ENCODE measurements at places on chromosomes 16 and 17.
A peak's percentile ranks its signal among the peaks of the same experiment; 100 is the strongest.

GRCh38 chr17:73952480-73953205 lies 250.8 kb upstream of the RPL38 start:
- no peak for DNase-seq

DNA sequence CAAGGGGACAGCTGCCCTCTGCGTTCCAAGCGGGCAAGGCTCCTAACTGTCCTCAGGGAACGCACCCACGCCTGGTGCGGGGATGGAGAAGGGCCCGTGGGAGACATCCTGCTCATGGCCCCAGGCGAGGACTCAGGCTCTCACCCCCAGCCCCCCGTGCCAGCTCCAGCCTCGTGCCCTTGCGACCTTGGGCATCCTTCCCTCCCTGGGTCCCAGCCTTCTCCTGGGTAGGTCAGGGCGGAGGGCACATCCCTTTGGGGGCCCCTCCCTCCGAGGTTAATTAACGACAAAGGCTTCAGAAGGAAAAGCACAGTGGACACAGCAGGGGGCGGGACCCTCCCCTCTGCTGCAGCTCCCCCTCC lies 3.0 kb downstream of the PGAP6 start:
- no peak for DNase-seq

DNA sequence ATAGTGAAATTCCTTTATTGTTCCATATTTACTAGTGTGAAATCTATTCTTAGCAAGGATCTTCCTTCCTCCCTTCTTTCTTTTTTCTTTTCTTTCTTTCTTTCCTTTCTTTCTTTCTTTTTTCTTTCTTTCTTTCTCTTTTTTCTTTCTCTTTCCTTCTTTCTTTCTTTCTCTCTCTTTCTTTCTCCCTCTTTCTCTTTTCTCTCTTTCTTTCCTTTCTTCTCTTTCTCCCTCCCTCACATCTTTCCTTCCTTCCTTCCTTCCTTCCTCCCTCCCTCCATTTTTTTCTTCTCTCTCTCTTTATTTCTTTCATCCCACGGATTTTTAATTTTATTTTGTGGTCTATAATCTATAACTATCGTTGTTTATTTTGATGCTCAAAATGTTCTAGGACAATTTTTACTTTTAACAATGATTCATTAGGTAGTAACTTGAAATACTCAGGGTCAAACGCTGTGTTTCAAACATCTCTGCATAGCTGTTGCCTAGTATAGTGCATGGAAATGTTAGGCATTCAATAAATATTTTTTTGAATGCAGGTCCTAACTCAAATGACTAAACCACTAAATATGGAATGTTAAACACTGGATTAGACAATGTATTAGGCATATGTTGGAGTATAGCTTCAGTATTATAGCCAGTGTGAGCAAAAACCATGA lies 178.3 kb downstream of the MAP2K6 start:
- DNase-seq = peak; percentile 62

DNA sequence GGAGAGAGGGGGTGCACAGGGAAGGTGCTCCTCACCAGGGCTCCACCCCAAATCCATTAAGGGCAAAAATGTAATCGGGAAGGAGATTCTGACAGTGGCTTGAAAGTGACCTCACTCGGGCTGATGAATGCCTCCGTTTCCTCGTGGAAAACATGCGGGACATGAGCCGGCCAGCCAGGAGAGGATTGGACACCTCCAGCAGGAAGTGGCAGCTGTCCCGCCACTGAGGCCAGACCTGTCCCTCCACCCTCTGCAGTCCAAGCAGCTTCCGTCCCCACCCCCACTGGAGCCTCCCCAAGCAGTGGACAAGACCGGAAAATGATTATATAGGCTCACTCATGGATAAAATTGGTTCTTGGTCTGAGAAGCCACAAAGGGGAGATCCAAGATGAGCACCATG lies 82.1 kb upstream of the CCL1 start:
- DNase-seq = no peak

DNA sequence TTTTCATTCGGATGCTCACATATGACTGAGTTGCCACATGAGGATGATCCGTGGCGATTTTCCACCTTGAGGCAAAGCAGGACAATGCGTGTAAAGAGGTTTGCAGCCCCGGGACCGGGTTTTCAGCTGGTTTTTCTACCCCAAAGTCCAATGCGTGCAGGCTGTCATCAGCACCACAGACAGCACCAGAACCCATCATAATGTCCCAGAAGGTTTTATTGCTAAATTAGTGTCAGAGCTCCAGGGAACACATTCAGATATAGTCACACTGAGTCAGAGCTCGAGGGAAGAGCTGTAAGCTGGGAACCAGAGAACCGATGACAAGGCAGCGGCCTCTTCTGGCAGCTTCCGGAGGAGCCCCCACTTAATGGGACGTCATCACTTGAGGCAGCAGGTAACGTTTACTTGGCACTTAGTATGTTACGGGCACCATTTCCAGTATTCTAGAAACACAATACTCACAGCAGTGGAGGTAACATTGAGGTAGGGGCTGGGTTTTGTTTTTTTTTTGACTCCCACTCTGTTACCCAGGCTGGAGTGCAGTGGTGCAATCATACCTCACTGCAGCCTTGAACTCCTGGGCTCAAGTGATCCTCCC lies 8.9 kb upstream of the NAGPA start:
- peak; percentile 41 for DNase-seq

- no peak for DNase-seq
These were observed 205.4 kb downstream of the CCDC182 start for GRCh38 chr17:57539529-57540301.

GRCh38 chr17:40025991-40026815 lies 11.0 kb downstream of the CSF3 start:
- DNase-seq = no peak

GRCh38 chr16:24007391-24007790 lies 171.6 kb downstream of the PRKCB start:
- no peak for DNase-seq

GRCh38 chr17:29826114-29826692 lies 103.8 kb downstream of the SSH2 start:
- no peak for DNase-seq

- DNase-seq = no peak
These were observed 2.5 kb downstream of the IRX6 start for GRCh38 chr16:55326261-55327092.

DNA sequence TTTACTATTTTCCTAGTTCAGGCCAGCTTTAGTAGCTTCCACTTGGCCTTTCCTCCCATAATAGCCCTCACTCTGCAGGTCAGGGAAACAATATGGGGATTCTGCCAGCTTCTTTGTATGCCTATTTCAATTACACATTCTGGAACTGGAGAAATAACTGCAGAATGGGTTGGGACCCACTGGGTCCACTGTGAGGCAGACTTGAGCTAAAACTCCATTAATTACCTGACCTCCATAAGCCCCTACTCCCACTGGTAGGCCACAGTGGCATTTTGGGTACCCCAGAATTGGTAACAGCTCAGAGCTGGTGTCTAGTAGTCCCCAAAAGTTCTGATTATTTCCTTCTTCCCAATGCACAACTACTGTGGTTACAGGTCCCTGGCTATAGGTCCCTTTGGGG lies 16.7 kb upstream of the TENT4B start:
- no peak for DNase-seq

GRCh38 chr17:75262112-75262606 lies 480 bp downstream of the MRPS7 start:
- no peak for DNase-seq

- DNase-seq = no peak
These were observed 59.3 kb downstream of the USP10 start for GRCh38 chr16:84759061-84759460.

DNA sequence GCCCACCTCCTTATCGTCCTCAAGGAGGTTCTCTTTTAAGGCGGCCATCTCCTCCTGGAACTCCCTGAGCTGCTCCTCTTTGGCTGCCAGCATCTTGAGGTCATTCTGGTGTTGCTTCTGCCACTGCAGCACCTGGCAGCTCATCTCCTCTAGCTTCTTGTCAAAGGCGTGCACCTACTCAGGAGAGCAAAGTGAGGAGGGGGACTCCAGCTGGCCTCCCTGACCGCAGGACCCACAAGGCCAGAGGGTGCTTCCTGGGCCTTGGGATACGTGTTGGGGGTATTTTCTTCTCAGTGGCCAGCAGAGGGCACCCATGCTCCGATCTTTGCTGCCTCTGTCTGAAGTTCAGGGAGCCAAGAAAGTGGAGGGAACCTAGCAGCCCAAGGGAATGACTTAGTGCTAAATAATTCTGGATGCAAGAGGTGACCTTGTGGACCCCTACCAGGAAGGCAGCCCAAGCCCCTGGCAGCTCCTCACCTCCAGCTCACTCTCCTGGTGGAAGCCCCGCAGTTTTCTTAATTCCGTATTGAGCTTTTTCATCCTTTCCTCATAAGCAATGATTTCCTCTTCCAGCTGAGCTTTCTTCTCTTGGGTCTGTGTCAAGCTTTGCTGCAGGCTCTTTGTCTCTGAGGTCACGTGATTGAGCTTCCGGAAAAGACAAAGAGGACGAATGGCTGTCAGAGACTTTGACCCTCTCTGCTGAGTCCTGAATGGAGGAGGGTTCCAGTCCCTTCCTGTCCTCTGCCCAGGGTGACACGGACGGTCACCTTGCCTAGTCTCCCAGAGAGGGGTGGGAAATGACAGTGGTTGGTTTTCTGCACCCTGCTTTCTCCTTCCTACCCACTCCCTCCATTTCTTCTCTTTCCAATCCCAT lies 31.4 kb downstream of the DHX38 start:
- DNase-seq = peak; percentile 67

GRCh38 chr16:27759301-27759871 lies 209.4 kb downstream of the KATNIP start:
- peak; percentile 37 for DNase-seq

DNA sequence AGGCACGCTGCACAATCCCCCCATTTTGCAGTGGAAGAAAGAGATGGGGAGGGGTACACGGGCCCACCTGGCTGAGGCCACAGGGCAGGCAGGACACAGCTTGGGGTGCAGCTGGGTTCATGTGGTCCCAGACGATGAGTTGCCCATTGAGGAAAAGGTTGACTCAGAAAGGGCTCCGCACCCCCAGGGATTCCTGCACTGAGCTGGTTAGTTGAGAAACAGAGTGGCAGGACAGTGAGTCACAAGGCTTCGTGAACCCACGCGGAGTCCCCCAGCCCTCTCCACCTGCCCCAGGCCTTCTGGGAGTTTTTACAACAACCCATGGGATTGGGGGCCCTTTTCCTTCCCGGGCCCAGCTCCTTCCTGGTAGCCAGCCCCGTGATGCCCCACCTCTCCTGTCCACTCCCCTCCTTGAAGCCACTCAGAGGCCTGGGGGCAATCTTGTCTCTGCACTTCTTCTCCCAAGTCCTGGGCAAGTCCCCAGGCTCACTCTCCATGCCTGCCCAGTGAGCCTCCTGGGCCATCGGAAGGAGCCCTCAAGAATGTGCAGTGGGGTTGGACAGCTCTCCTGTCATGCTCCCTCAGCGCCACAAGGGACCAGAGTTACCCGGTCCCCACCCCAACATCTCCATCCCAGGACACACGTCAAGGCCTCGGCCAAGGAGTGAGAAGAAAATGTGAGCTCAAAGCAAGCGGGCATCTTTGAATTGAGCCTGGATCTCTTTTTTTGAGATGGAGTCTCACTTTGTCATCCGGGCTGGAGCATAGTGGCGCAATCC lies 251.2 kb downstream of the PARN start:
- DNase-seq = peak; percentile 24

GRCh38 chr16:51408357-51408756 lies 257.3 kb upstream of the SALL1 start:
- DNase-seq = peak; percentile 55

- DNase-seq = no peak
These were observed 34.9 kb downstream of the SMARCE1 start for GRCh38 chr17:40612599-40613244.

GRCh38 chr17:66387392-66387981 lies 85.1 kb downstream of the PRKCA start:
- no peak for DNase-seq

DNA sequence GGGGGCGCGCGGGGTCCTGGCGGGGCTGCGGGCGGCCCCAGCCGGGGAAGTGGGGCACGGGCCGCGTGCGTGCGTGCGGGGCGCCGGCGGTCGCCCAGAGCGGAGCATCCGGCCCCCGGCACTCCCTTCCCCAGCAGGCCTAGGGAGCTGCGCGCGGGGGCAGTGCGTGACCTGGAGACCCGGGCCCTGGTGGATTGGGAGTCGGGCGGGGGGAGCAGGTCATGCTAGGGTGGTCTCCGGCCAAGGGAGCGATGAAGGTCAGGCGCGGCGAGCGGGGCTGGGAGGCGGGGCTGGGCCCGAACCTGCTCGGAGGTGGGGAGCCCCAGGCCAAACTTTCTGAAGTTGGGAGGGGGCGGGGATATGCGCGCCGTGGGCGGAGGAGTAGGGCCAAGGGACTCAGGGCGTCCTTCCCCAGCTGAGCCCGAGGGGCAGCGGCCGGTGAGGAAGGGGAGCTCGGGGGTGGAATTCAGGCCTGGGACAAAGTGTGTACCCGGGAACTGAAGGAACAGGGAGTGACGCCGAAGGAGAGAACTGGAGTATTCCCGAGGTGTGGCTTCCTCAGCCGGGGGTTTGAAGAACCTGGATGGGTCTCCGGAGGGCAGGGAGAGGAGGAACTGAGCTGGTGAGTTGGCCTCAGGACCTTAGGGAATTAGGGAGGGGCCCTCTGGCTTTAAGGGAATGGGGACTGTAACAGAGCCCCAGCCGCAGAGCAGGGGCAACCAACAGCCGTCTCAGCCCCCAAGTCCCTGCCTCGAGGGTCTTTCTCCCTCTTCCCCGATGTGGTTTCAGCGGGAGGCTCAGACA lies 589 bp downstream of the XYLT2 start:
- DNase-seq = no peak

DNA sequence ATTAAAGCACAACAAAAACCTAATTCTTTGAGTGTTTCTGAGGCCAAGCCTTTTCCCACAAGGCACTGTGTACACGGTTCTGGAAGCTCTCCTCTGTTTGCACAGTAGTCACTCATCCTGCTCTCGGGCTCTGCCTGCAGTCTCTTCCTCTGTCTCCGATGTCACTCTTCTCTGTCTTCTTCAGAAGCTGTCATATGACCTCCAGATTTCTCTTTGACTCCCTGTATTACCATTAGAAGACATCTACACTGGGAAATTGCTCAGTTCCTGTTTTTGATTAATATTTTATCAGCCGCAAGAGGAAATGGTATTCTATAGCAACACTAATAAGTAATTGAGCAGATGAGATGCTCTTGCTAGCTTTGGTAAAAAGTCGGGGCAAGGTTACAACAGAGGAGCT lies 422.9 kb downstream of the WWOX start:
- DNase-seq = no peak

GRCh38 chr17:17376362-17376761 lies 73.2 kb downstream of the NT5M start:
- no peak for DNase-seq

DNA sequence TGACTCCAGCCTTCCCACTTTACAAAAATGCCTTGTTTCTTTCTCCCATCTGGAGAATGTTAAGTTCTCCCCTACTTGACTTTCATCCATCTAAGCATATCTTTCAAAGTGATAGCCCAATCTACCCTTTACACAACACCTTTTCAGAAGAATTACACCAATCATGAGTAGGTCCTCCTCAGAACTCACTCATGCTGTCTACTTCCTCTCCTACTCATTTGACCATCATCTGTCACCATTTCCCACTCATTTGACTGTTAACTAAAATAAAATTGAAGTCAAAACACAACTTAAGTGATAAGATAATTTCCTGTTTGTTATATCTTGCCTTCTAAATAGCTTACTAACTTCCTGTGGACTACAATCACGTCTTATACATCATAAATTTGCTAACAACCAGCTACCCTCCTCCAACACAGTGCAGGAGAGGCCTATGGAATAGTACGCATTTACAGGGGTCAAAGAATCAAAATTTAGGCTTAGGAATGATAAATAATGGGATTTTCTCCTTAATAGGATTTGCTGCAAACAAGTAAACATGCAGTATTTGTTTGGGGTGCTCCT lies 16.1 kb downstream of the KCNJ16 start:
- no peak for DNase-seq
